ENCODE measurements at places on chromosomes 2 and 18.

- DNase-seq: no peak
Measured at GRCh38 chr2:160955578-160955977, 204.7 kb upstream of the TANK start.

GRCh38 chr2:240178564-240178963 is 38.1 kb upstream of the OTOS start:
- no peak for DNase-seq

- no peak for DNase-seq
Measured at GRCh38 chr2:147773479-147773878, 71.3 kb upstream of the ACVR2A start.

DNA sequence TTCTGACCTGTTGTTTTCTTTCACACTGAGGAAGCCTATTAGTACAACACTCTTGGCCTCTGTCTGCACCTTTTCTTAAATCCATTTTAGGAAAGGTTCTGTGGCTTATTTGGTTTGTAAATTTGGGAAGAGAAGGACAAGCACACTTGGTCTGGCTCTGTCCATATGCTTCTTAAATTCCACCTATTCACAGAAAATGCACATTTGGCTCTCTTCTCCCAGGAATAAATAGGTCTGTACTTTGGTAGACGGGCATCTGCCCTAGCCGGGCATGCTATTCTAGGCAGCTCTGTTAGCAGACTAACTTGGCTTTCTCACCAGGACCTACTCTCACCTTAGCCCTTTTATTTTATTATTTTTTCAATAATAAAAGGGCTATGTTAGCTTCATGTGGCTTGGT is 1211.8 kb upstream of the SLC39A10 start:
- no peak for DNase-seq

GRCh38 chr2:205022841-205023240 is 477.6 kb downstream of the PARD3B start:
- DNase-seq: no peak

- no peak for DNase-seq
Measured at GRCh38 chr2:120064664-120065063, 51.8 kb downstream of the EPB41L5 start.

DNA sequence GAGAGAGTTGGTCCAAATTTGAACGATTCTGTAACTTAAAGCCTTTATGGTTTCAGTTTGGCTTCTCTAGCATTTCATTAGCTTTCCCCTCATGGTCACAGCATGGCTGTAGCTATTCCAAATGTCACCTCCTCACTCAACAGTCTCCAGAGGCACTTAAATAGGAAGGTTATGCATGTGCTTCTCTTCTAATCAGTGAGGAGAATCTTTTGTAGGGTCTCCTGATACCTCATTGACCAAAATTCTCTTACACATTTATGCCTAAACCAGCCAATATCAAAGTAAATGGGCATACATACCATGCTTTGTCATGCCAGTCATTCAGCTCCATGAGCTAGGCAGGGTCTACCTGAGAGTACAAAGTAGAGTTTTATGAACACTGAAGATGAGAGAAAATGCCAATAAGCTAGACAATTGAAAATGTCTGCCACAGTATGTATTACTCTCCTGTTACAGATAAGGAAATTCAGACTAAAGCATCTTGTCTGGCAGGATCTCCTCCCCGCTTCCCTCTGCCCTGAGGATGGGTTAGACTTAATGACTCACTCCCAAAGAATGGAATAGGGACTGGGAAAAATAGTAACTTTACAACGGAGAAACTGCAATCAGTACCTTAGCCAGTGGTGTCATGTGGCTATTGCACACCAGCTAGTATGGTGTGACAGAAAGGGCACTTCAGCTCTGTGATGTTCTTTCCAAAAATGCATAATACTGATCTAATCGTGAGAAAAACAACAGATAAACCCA is 15.4 kb downstream of the DSG2 start:
- no peak for DNase-seq

DNA sequence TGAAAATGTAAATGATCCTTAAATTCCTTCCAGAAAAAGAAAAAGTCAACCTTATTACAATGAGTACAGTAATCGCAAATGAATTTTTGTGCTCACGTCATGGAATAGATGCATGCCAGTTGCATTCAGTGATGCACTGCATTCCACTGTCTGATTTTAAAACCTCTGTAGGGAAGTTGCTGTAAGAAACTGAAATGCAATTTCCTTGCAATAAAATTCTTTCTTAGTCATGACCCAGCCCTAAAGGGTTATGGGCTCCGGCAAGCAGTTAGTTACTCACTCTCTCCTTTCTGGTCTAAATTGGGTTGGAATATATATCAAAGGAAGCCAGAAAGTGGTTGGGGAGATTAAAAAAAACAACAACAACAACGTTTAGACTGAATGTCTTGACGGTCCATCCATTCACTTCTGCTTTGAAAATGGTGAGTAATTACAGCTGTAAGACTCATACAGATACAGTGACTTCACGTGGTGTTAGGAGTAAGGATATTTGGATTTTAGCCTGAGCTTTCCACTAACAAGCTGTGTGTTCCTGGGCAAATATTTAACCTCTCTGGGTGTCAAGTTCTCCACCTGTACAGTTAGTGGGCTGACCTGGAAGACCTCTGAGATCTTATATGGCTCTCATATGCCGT is 8.6 kb upstream of the RND3 start:
- no peak for DNase-seq

- DNase-seq: no peak
Measured at GRCh38 chr18:63003899-63004298, 288.6 kb downstream of the PHLPP1 start.

DNA sequence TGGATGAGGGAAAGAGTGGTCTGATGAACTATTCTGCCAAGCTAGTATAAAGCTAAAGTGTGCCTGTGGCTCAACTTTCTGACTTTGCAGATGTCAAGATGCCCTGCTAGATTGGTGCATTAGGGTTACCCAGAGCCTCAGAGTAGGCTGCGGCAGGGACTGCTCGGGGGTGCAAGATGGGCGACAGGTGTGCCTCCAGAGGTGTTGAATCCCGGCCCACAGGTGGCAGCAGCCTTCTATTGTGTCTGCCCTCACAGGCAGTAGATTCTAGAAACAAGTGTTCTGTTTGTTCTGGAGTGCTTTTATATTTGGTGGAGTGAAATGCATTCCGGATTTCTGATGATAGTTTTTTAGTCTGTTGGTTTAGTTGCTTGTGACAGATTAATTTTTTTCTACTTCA is 131.6 kb upstream of the IL1R2 start:
- DNase-seq: no peak

DNA sequence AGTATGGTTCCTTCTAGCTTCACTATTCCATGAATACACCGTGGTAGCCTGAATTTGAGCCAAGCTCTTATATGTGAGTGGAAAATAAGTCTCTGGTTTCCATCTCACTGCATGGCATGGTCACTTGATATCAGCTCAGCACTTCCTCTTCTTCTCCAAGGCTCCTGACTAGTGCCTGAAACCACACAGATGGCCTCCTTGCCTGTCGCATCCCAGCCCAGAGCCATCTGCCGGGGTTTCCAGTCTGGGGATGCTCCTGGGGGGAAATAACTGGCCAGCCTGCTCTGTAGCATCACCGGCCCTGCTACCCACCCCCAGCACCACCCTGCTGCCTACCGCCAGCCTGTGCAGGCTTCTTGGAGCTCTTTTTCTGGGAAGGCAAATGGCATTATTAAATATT is 7.7 kb upstream of the MARCHF4 start:
- no peak for DNase-seq

DNA sequence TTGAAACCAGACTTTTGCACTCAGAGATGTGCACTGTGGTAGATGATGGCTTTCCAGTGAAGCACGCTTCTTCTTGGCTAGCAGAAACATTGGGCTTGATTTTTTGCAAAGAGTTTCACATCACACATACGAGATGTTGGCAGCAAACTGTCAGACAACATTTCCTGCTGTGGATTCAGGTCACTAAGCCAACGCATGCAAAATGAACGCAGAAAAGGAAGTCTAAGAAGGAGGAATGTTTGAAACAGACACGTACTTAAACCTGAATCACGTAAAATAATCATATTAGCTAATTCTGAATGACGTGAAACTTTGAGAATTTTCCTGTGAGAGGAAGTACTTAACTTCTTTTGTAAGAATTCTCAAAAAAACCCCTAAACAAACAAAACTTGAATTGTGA is 88.1 kb downstream of the EPB41L3 start:
- DNase-seq: no peak

DNA sequence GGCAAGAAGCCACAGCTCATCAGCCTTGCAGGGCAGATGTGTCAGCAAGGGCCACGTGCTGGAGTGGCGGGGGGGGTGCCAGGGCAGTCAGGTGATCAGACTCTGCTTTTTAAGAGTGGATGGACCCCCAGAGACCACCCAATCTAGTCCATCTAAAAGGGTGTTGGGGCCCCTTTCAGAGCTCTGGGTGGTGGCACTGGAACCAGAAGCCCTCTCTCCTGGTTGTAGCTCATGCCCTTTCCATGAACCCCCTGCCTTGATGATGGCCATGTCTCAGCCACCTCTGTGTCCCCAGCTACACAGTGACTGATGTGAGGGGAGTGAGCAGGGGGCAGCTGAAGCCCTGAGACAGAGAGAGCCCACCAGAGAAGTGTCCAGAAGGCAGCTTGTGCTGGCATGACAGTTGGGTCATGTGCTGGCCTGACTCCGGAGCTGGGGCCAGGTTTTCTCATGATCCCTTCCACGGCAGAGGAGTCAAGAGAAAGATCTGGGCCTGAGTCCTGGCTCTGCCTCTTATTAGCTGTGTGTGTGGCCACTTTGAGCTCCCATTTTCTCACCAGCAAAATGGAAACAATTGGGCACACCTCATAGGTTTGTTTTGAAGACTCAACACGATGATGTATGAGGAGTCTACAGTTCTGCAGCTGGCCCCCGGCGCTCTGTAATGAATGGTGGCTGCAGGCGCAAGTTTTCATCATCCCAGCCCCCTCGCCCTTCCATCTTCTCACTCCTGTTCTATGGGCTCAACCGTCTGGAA is 195.7 kb downstream of the ZFP36L2 start:
- no peak for DNase-seq

GRCh38 chr2:10864251-10864650 is 47.5 kb upstream of the KCNF1 start:
- DNase-seq: no peak

DNA sequence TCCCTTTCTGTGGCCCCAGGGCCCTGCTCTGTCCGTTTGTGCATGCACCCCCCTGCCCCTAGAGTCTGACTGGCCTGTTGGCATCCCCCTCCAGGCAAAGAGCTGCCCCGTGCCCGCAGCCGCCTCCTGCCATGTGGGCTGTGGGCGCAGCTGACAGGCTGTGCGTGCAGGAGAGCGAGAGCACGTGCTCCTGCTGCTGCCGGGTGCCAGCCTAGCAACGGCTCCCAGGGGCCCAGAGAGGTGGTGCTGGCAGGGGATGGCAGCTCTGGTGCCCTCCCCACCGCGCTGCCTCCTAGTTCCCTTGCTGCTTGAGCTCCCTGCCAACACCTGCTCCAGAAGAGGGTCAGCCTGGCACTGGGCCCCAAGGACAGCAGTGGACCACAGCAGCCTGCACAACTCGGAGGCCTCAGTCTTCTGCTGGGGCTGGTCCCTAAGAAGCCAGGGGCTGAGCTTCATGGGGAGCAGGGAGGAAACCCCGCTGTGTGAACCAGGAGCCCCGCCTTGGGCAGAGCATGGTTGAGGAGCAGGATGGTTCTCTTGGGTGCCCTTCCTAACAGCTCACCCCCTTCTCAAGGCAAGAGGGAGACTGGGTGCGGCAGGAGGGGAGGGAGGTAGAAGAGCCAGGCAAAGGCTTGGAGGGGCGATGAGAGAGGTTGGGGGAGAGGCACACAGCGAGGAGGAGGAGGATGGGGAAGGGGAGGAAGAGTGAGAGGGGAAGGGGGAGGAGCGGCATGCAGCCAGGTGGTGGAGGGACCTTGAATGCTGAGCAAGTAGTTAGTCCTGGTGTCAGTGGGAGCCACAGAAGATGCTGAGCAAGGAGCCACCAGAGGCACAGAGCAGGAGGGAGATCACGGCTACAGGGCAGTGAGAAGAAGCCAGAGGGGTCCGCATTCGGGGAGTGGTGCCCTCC is 23.8 kb upstream of the PTMA start:
- DNase-seq: no peak

DNA sequence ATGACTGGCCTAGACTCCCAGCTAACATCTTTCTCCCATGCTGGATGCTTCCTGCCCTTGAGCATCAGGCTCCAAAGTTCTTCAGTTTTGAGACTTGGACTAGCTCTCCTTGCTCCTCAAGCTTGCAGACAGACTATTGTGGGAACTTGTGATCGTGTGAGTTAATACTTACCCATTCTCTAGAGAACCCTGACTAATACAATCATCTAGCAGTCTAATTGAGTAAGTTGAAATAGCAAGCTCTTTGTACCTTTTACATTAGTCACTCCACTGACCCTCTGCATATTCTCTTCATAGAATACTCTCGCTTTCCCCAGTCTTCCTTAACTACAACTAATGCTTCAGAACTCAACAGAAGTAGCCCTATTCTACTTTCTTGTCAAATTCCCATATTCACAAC is 434.6 kb upstream of the NXPH2 start:
- DNase-seq: no peak

DNA sequence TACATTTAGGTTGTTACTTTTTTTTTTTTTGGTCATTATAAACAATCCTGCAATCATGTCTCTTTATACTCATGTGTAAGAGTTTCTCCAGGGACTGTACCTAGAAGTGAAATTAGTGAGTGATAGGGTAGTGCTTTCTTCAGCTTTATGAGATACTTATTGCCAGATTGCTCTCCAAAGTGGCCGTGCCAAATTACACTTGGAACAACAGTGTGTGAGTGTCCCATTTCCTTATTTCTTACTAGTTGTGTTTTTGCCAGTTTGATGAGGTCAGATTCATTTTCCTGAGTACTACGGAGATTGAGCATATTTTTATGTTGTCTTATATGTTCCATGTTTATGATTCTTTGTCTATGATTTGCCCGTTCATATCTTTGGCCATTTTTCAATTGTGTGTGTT is 39.2 kb downstream of the GALNT1 start:
- no peak for DNase-seq

DNA sequence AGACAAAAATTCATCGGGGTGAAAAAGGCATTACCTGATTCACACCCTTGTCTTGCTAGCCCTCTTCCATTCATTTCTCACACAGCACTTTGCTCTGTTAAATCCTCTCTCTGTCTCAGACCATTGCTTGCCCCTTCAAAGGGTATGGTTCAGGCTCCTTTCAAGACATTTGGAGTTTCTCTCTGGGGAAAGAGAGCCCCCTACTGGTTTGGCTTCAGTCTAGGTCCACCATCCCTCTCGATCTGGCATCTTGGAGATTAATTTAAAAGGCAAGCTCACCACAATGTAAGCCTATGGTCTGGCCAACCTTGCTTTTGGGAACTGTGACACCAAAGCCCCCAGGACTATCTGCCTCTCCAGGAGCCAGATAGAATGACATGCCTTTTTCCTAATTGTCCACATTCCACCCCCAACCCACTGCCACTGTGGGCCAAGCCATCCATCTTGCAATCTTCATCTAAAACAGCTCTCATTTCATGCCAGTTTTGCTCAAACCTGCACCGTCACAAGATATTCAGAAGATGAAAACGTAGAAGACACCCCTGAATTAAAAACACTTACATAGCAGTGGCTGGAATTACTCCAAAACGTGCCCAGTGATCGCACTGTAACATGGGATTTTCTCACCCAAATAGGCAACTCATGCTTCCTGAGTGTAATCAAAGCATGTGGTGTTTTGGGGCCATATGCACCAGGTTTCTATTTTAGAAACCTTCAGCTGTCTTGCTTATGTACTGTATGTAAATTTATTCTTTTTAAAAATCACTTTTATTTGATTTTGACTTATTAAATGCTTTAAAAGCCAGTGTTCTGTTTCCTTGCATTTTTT is 93.9 kb downstream of the FARSB start:
- peak; percentile 86 for DNase-seq

All from NCI-H2227 treated with DMSO at 0.1 percent for 48 hours (cell line).